ENCODE measurements at places on chromosomes 7 and 10.
A peak's percentile ranks its signal among the peaks of the same experiment; 100 is the strongest.

DNA sequence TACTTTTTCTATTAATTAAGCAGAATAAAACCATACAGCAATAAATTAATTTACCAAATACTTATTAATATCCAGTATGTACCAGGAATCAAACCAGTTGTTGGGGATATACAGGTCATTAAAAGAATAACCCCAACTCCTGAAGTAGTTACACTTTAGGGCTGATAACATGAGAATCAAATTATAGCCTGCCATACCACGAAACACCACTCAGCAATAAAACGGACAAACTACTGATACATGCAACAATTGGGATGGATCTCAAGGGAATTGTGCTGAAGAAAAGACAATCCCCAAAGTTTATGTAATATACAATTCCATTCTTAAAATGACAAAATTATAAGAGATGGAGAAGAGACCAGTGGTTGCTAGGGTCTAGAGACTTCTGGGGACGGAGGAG lies 22.7 kb downstream of the MCMBP start:
- no peak for DNase-seq

DNA sequence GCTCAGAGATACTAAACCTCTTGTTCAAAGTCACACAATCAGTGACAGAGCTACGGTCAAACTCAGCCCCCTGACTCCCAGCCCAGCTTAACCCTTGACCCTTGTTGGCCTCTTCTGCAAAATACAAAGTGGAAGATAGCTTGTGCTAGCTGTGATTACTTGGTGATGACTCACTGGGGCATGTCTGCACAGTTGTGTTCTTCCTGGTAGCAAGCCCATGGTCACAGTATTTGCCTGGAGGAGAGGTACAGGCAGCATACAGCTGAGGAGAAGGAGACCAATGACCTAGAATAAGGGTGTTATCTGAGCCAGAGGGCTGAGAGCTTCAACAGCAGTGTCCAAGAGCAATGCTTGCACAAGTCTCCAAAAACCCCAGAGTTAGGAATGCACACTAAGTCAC lies 5.7 kb upstream of the HSPA12A start:
- DNase-seq: no peak

DNA sequence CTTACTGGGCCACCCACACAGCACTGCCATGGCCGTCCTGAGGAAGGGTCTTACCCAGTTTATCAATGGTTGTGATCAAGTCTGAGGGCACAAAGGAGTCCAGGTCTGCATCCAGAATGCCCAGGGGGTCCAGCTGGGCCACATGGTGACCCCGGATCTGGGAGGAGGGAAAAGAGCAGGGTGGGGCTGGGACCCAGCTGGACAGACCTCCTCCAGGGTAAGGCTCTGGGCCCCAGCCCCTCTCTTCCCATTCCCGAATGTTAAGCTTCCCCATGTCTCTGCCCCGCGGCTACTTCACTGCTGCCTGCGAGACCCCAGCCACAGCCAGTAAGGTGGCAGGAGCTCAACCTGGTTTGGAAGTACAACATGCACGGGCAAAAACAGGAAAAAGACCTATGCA lies 9.5 kb downstream of the OGDHL start:
- no peak for DNase-seq

DNA sequence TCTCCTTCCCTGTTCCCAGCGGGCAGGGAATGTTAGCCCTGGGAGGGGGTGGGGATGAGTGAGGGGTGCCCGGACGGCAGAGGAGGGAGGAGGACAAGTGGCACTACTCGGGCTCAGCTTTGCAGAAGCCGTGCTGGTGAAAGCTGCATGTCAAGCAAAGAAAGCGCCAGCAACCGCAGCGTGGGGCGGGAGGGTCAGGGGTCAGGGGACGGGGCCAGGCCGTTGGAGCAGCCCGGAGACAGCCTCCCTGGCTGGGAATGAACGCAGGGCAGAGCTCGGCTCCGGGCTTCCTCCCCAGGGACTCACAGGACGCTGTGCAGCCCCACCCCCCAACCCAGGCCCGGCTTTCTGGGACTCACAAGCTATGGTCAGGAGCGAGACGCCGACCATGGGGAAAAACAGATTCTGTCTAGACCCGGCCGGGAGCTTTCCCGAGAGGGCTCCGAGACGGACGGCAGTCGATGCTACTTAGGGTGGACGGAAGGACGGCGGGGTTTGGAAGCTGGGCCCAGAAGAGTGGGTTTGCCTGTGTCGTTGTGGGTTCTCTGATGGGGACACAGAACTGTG lies 113.4 kb downstream of the VIPR2 start:
- DNase-seq: no peak

GRCh38 chr7:116316838-116317628 lies 106.7 kb downstream of the TES start:
- DNase-seq: peak; percentile 50

DNA sequence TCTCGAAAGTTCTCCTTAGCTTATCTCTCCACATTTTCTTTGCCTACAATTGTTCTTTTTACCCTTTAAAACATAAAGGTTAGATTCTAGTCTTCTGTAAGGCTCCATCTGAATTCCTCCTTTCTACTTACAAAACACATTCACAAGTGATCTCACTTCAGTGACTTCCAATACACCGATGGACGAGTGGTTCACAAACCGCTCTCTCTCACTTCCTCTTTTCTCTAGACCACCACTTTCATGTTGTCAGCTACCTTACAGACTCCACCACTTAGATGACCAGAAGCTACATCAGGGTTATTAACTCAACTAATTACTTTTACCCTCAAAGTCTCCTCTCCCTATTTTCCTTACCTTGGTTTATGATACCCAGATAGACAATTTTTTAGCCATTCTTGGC lies 11.8 kb downstream of the MET start:
- DNase-seq: no peak

DNA sequence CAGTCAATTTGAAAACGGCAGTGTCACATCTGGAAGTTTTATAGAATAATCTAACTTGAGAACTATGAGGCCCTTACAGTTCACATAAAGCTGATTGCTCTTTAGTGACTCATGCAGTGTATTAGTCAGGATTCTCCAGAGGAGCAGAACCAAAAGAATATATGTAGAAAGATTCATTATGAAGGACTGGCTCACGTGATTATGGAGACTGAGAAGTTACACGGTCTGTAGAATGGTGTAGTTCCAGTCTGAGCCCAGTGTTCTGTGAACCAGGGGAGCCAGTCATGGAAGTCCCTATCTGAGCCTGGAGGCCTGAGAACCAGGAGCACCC lies 21.5 kb downstream of the RBM33 start:
- no peak for DNase-seq

DNA sequence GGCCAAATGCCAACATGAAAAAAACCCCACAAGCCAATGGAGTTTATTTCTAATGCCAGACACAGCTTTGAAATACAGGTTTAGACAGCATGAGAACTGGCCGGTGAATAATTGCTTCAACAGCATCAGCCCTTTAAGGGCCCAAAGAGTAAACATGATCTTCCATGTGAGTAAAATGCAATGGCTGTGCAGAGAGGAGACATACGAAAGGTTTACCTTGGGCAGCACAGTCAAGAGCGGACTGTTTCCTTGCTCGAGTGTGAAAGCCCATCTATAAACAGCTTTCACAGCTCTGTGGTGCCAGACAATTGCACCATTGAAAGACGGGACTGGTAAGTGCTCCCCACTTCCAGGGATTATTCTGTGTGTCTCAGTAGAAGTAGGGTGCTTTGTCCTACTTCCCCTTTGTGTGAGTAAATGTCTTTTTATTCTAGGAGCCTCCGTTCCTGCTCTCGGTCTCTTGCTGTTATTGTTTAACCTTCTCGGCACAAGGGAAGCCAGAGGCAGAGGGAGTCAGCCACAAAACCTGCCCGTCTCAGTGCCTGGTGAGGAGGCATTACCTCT lies 77.8 kb upstream of the KAT6B start:
- no peak for DNase-seq

- no peak for DNase-seq
These were observed 10.2 kb upstream of the YWHAG start for GRCh38 chr7:76369018-76369417.

DNA sequence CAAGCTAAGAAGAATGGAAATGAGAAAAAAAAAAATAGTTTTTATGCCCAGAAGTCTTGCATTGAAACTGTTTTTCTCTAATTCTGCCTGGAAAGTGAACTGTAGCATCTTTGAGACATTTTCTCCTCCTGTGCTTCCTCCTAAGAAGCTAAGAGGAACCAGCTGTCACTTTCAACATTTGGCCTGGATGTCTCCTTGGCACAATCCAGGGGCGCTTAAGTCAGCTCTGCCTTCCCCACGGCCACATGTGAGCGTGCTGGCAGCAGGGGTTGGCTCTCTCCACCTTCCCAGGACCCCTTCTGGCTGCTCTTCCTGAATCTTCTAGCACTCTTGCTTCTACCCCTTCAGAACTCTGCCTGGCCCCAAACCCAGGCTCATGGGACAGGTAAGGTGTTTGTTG lies 289.6 kb upstream of the ADARB2 start:
- DNase-seq: no peak

DNA sequence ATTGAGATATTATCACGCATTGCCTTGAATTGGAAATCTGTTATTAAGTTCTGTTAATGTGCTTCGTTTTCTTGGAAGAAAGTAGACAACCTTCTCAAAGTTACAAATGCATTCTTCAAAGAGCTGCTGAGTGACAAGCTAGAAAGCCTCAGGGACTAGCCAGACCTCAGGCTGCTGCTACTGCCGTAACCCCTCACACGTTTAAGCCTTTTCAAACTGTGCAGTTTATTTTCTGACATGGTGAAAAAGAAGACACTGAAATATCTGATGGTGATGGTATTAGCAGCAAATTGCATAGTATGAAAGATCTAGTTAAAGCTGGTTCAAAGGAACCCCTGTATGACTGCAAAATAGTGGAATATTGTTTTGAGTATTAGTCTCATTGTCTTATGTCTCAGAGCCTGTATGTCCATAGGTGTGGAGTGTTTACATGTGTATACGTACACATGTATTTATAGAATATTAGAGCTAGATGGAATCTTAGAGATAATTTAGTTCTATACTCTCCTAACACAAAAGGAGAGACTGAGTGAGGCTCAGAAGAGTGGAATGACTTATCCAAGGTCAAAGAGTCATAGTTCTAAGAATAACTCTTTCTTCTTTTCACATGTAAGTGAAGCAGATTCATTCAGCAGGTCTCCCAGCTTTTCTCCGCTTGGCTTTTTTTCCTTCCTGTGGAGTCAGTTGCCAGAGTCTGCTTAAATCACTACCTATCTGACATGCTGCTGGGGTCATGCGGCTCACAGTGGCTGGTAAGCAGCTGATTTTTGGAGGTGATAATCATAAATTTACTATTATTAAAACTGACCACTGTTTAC lies 431.9 kb downstream of the PLXDC2 start:
- DNase-seq: no peak

GRCh38 chr10:130929422-130930325 lies 381.8 kb downstream of the TCERG1L start:
- DNase-seq: no peak

GRCh38 chr10:5089865-5090264 lies 4.3 kb upstream of the AKR1C3 start:
- no peak for DNase-seq

DNA sequence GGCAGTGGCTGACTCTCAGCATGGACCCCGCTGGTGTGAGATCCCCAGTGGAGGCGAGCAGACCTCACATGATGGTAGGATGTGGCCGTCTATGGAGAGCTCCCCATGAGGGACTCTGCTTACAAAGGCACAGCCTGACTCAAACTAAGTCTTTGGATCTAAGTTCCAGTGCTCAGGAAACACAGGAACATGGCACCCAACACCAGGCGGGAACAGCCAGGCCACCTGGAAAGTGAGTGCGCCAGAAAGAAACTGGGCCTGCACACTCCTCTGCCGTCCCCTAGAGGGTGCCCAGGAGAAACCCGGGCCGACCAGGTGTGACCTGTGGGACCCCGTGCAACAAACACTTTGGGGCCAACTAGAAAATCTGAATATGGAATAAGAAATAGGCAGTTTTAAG lies 10.0 kb downstream of the PITRM1 start:
- no peak for DNase-seq

DNA sequence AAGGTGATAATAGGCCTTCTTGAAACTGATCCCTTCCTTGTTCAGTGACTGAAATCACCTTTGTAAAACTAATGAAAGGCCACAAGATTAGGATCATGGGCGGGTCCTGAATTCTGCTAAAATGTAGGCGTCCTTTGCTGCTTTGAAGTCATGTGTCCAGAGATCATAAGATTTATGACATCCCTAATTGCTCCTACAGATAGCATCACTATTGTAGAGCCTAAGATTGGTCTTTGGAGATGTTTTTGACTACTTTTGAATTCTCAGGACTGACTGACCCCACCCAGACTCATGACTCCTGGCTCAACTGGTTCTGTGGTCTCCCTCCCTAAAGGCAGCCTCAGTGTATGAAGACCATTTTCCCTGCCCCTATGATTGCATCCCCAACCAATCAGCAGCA lies 322.6 kb upstream of the SEMA3D start:
- DNase-seq: no peak

GRCh38 chr10:107971411-107971810 lies 806.9 kb upstream of the SORCS1 start:
- no peak for DNase-seq

GRCh38 chr7:132544999-132545398 lies 31.3 kb downstream of the PLXNA4 start:
- DNase-seq: no peak

GRCh38 chr7:147023440-147023839 lies 906.8 kb downstream of the CNTNAP2 start:
- DNase-seq: no peak

DNA sequence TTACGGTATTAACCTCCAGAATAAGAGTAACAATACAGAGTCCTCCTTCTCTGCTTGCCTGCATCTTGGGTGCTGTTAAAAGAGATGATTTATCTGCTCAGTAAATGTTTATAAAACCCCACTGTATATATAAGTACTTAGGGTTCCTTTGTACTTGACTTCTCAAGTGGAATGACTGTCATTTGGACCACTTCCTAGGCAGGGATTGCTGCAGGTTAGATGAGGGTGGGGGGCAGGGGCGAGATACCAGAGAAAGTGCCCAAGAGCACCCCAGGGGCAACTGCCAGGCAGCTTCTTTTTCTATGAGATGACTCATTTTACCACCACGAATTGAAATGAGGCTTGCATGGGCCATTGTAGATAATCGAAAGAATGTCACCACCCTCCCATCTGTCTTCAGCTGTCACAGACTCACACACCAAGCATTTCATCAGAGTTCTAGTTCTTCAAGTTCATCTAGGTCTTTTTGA lies 421.9 kb upstream of the GALNT17 start:
- no peak for DNase-seq

DNA sequence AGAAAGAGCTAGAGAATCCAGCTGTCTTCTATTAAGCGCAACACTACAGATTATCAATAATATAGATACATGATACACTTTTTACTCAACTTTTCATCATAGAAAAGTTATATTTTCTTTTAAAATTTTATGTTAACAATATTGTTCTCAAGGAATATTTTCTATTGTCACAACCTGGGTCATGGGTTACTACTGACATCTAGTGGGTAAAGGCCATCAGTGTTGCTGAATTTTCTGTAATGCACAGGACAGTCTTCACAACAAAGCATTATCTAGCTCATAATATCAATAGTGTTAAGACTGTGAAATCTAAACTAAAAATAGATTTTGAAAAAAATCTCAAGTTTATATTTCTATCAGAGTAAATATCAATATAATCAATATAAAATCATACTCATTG lies 209.8 kb downstream of the ZNF33B start:
- DNase-seq: no peak

GRCh38 chr7:47448971-47449370 lies 132.9 kb downstream of the TNS3 start:
- DNase-seq: no peak

Measured in right lobe of liver (tissue), 6 donors.